ENCODE measurements at places on chromosomes 5 and 9.

GRCh38 chr9:73684601-73685000 is 532.9 kb downstream of the ANXA1 start:
- DNase-seq, result no peak

- no peak for DNase-seq
Observed at GRCh38 chr5:80207832-80208231, 48.0 kb downstream of the SERINC5 start.

DNA sequence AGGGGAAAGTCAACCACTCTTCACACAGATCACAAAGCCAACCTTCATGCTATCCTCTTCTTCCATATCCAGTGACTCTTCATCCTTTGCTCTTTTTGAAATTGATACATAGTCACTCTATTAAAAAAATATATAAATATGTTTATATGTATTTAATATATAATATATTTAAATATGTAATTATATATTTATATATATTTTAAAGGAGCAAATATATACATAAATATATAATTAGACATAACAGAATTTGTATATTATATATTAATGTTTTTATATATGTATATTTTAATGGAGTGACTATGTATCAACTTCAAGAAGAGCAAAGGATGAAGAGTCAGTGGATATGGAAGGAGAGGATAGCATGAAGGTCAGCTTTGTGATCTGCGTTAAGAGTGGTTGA is 374.9 kb downstream of the CDH9 start:
- no peak for DNase-seq

- DNase-seq, result no peak
Observed at GRCh38 chr5:143148771-143149170, 254.7 kb downstream of the NR3C1 start.

GRCh38 chr9:80554301-80554700 is 982.5 kb downstream of the TLE4 start:
- DNase-seq, result no peak

GRCh38 chr9:89372230-89372816 is 54.0 kb downstream of the SECISBP2 start:
- no peak for DNase-seq

DNA sequence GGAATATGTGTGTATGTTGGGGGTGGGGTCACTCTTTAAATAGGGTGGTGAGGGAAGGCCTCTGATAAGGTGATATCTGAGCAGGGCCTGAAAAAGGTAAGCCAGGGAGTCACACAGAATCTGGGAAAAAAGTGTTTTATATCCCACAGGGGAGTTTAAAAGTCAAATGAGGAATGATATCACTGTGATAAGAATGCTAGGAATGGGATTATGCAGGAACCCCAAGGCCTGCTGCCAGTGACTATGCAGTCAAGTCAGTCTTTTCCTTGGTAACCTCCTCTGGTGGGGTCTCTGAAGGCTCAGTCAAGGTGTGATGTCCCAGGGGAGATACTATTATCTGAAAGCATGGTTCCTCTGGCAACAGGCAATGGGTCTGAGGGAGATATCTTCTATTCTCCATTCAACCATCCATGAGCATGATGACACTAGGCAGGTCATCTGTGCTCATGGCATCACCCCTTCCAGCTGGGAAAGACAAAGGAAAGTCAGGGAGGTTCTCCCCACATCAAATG is 53.5 kb downstream of the GRIA1 start:
- no peak for DNase-seq

GRCh38 chr5:133124891-133125290 is 73.1 kb downstream of the HSPA4 start:
- no peak for DNase-seq

DNA sequence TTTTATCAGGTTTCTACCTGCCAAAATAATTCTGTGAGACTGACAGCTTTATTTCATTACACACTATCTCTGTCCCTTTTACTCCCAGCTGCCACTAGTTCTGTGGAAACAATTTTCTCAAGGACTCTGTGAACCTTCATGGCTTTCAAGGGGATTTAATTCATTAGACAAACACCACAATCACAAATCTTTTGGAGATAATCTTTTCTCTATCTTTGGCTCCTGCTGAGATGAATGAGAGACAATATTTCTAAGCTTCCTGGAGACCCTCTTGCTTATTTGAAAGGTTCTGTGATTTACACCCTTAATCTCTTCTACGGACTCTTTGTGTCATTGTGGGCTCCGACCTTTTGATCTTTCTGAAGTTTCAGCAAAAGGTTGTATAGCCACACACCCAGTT is 222.6 kb downstream of the PRDM9 start:
- no peak for DNase-seq

GRCh38 chr5:74375271-74375670 is 265.3 kb downstream of the ENC1 start:
- no peak for DNase-seq

DNA sequence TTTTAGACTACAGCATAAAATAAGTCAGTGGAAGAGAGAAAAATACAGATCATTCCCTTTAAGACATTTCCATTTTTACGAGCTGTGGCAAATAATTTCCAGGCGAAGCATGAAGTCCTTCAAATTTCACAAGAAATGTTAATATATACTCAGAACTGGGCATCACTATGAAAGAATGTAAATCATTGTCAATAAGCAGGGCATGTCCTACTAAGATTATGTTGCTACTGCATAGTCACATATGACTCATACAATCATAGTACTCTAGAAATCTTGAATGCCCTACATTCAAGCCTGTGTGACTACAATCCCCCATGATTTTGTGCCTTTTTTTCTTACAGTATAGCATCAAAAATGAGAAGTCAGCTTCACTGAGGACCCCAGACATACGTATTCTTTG is 485.2 kb upstream of the FTMT start:
- no peak for DNase-seq

DNA sequence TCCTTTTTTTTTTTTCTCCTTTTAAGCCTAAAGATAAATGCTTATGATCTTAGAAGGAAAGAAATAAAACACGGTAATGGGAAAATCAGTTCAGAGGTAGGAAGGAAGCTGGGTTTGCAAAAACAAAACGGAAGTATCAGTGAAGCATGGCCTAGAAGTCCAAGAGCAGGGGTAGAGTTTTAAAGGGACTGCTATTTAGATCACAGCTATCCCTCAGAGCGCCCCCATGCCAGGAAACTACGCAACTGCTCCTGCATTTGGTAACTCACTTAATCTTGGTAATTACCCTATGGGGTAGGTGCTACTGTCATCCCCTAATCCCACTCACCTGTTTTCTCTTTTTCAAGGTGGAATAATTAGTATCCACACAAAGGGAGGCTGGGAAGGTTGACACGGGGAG is 16.0 kb downstream of the TLE1 start:
- no peak for DNase-seq

DNA sequence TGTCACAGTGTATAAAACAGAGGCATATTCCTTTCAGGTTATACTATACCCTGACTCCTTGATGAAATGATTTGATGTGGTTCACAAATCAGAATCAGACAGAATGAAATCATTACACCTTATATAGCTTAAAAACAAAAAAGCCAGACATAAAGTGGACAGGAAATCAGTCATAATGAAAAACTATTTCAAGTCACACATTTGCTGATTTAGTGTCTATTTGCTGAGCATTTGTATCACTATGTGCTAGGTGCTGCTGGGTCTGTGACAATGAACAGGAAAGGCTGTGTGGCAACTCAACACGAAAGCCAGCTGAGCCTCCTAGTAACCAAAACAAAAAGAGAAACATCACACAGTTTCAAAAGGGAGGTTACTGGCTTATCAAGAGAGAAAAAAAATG is 194.0 kb downstream of the EFNA5 start:
- DNase-seq, result no peak

DNA sequence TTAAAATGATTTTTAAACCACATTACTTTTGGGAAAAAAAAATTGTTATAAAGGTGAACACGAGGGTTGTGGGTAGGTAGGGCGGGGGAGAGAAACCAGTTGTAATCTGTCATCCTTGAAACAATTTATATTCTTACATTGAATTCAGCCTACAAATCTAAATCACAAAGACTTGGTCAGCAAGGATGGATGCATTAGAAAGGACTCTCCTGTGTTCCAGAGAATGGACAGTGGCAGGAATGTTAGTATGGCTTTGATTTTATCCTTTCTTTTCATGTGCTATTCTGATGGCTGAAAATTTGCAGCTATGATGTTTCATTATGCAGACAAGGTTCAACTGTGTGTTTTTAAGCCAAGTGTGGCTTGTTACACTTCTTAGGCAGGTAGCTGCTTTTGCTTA is 234.7 kb downstream of the SLF1 start:
- DNase-seq, result no peak

DNA sequence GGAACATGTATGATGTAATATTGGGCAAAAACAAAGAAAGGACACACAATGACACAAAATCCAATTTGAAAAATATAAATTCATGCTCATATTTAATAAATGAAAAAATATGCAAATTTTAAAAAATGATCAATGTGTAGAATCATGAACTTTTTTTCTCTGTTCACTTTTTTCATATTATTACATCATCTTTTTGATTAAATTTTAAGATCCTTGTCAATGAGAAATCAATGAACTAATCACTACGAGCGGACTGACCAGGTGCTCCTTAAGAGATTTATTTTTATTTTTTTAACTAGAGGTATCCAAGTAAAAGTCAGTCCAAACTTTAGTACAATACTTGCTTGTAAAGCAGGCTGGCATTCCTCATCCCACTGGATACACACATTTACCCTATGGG is 174.1 kb downstream of the CDK5RAP2 start:
- no peak for DNase-seq

- DNase-seq, result no peak
Observed at GRCh38 chr5:61082516-61083280, 79.6 kb downstream of the SMIM15 start.

- DNase-seq, result no peak
Observed at GRCh38 chr5:151066920-151067319, 13.9 kb downstream of the TNIP1 start.

GRCh38 chr5:135372654-135373381 is 26.2 kb downstream of the MACROH2A1 start:
- peak; percentile 28 for DNase-seq

DNA sequence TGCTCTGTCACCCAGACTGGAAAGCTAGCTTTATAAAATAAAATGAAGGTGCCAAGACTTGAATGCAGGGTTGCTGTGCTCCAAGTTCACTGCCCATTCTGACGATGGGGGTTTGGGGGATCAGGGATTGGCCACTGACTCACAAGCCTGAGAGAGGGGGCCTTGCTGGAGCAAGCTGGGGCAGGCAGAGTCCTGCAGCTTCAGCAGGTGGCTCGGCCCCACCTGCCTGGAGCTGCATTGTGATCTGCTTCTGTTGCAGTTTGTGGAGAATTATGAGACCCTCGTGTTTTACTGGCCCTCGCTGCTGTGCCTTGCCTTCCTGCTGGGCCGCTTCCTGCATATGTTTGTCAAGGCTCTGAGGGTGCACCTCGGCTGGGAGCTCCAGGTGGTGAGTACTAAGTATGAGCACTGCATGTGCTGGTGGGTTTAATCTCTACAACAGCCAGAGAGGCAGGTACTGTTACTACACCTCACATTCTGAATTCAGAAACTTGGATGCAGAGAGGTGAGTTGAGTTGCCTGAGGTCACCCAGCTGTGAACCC is 31.1 kb upstream of the CCDC180 start:
- DNase-seq, result no peak

- no peak for DNase-seq
Observed at GRCh38 chr9:131308906-131309529, 19.5 kb downstream of the PLPP7 start.

GRCh38 chr5:56962286-56962685 is 10.4 kb upstream of the MIER3 start:
- no peak for DNase-seq

DNA sequence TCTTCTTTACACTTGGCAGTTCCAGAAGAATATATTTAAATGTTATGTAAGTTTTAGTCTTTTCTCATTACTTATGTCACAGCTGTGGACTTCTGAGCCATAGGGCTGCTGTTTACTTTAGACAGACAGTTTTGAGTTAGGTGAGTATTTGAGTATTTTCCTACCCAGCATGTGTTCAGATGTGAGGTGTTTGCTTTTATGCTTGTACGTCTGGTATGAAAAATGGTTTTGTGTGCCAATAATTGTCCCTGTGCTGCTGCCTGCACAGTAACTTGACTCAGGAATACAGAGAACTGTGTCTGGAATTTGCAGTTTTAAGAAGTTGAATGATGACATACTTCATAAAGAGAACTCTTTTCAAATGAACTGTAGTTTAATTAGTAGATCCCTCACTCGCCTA is 20.8 kb downstream of the MEGF10 start:
- no peak for DNase-seq

- no peak for DNase-seq
Observed at GRCh38 chr9:17852108-17852507, 273.2 kb downstream of the SH3GL2 start.

DNA sequence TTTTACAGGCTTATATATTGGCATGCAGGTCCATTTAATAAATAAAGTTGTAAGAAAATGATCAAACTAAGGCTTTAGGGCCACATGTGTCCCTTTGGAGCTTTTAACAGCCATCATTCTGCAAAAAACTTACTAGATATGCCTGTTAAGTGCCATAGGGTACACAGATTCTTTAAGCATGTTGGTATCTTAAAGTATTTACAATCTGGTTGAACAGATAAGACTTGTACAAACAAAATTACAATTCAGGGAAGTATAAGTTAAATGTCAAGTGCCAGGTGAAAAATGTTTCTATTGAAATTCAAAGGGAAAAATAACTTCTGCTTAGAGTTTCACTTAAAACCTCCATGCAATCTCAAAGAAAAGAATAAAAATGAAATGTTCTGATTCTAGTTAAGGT is 558.4 kb upstream of the ST8SIA4 start:
- no peak for DNase-seq

DNA sequence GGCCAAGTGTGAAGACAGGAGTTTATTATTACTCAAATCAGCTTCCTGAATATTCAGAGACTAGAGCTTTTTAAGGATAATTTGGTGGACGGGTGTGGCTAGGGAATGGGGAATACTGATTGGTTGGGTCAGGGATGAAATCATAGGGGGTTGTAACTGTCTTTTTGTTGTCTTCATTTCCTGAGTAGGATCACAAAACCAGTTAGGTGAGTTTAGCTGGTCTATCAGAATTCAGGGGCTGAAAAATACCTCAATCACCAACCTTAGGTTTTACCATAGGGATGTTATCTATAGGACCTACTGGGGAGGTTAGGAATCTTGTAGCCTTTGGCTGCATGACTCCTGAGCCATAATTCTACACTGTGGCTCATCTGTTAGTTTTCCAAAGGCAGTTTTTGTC is 235.8 kb downstream of the YTHDC2 start:
- DNase-seq, result no peak

DNA sequence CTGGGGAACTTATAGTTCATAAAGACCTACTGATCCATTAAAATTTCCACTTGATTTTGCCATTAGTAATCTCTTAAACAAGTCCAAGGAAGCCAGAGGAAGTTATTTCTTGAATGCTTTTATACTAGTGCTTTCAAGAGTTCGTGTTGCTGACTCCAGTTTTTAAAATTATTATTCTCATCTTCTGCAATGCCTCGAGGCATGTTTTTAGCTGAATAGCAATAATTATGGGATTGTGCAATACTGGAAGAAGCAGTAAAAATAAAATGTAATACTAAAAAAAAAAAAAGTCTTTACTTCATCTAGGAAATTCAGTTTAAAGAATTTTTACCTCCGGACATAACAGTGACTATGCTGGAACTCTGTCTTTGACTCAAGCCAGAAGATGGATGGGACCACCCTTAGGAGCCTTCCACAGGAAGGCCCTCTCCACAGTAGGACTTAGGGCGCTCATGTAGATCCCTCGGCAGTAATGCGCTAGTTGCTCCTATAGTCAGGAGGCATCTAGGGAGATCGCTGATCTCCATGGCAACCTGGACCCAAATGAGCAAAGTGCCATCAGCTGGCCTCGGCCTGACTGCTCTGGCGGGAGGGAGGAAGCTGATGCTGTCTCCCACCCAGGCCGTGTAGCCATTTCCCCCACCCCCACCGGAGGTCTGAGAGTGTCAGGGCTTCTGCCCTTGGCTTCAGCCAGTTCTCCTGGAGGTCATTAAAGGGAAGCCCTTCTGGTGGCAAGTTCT is 56.7 kb downstream of the DAPK1 start:
- no peak for DNase-seq
